Stimulated activated CD4-positive, alpha-beta T cell treated with anti-CD3 and anti-CD28 coated beads, Interleukin-1b, Interleukin-23, amount 100 ng/mL, for 1 hour (primary cell): ENCODE measurements at places on chromosomes 13 and 19.

GRCh38 chr19:19421299-19421696, 15.8 kb downstream of the GATAD2A start:
- no peak for DNase-seq

DNA sequence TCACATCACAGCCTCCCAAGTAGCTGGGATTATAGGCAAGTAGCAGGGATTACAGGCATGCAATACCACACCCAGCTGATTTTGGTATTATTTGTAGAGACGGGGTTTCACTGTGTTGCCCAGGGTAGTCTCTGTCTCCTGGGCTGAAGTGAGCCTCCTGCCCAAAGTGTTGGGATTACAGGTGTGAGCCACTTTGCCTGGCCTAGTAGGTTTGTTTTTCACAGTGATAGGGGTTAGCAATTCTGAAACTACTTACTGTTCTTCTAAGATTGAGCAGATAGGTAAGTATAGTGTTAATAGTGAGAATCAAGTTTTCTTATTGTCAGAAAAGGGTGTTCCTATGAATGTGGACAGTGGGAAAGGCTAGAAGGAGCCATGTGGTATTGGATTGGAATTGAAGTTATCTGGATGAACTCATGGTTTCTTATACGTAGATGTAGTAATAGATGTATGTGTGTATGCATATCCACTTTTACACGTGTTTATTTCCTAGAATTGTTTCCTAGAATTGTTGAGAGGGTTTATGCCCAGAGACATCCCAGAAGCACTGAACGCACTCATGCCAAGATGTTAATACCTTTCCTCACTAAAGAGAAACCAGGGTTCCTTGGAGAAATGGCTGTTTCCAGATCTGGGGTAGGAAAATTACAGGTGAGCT, 49.1 kb downstream of the SAE1 start:
- DNase-seq = no peak

GRCh38 chr19:11881151-11881800, 6.3 kb upstream of the ZNF69 start:
- DNase-seq = peak; percentile 27

DNA sequence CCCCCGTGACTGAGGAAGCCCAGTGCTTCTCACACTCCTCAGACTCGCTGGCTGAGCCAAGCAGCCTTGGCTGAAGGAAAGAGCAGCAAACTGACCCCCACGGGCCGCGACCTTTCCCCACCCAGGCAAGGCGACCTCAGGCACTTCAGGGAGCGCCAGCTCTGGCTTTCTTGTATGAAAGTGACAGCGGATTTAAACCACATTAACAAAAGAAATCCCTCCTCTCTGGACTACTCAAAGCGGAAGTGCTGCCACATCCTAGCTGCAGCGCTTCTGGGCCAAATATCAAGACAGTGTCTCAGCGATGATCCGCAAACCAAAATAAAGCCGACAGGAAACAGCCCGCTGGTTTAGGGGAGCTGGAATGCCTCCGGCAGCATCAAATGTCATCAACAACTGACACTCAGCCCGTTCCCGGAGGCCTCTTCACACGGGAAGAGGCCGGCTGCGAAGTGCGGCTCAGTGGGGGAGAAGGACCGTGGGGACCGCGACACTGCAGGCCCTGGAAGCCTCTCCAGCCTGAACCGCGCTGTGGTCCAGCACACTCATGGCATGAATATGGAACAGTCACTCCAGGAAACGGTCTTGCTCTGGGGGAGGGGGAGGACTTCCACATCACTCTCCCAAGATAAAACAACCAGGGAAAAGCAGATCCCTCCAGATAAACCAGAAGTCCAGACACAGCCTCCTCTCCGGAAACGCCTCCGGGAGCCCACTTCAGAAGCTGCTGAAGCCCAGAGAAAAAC, 1.4 kb downstream of the RASA3 start:
- peak; percentile 36 for DNase-seq

- no peak for DNase-seq
Measured at GRCh38 chr19:47141695-47142094, 11.1 kb downstream of the SAE1 start.

- DNase-seq = no peak
Measured at GRCh38 chr13:74217811-74218210, 83.6 kb upstream of the KLF12 start.

DNA sequence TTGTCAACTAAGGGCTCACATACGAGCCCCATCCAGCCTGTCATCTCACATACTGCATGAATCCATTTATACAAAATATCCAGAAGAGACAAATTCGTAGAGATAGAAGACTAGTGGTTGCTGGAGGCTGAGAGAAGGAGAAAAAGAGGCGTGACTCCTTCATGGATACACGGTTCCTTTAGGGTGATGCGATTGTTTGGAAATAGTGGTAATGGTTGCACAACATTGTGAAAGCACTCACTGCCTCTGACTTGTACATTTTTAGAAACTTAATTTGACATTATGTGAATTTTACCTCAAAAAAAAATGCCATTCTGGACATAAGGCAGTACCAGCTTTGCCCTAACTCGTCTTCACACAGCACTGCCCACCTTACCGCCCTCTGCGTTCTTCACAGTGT, 27.3 kb downstream of the IGFL1 start:
- DNase-seq = no peak

- no peak for DNase-seq
Measured at GRCh38 chr19:292951-293350, 1.7 kb upstream of the PLPP2 start.

GRCh38 chr13:22312405-22312803, 641.5 kb downstream of the FGF9 start:
- DNase-seq = no peak

- DNase-seq = no peak
Measured at GRCh38 chr19:58396691-58397532, 1.5 kb downstream of the RNF225 start.

DNA sequence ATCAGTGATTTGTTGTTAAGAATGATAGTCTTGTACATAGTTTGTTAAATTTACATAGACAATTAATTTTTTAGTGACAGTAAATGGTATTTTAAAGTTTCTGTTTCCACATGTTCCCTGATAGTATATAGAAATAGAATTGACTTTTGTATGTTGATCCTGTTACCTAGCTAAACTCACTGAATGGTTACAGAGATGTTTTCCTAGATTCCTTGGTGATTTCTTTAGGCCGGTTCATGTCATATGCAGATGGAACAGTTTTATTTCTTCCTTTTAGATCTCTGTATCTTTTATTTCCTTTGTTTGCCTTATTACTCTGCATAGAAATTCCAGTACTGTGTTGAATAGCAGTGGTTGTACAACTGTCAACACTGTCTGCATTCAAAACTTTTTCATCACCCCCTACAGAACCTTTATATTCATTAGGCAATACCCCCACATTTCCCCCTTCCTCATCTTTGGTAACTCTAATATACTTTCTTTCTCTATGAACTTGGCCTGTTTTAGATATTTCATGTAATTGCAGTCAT, 86.3 kb downstream of the NBEA start:
- DNase-seq = no peak

- no peak for DNase-seq
Measured at GRCh38 chr19:3073159-3073563, 10.9 kb upstream of the TLE5 start.

GRCh38 chr13:24911133-24911908, 147.4 kb downstream of the RNF17 start:
- DNase-seq = no peak

- no peak for DNase-seq
Measured at GRCh38 chr13:23025864-23026608, 154.7 kb upstream of the SGCG start.

DNA sequence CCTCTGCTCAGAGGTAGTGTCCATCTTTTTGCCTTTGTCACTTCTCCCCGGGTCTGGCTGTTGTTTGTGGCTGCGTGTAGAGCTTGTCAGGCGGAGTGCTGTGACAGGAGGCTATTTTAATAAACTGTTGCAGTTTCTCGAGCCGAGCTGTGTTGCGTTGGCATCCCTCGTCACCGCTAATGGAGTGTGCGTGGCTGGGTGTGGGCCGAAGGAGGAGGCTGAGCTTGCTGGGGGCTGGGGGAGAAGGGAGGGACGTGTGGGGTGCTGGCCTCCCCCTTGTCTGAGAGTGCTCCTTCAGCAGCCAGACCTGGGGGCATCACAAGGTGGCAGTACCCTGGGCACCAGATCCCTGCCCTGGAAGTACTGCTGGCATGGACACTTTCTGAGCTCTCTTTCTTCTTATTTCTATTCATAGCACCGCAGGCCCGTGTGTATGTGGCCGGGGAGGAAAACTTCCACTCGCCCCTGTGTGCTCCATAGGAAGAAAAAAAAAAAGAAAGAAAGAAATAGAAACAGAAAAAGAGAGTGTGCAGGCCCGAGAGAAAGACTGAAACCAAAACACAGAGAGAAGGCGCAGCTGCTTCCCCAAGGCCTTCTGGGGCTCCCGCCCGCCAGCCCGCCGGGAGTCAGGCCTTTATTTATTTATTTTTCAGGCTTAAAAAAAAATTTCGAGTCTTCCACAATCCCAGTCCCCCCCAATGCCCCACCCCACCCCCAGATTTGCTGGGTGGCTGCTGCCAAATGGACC, 27.0 kb downstream of the NFIX start:
- DNase-seq = no peak

DNA sequence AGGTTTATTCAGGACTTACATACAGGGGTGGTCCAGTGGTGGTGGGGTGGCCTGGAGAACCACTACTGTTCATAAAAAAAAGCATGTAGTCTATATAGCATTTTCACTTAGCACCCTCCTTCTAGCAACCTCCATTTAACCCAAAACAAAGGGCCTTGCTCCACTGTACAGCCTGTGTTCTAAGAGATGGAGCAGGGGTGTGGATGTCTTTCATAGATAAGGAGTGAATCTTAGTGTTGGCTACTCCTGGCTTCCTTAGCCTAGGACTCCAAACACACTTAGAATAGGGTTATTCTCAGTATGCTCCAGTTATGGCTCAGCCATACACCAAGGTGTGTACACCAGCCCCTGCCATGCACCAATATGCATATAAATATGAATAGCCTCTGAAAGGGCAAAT, 95.2 kb downstream of the ELF1 start:
- no peak for DNase-seq

DNA sequence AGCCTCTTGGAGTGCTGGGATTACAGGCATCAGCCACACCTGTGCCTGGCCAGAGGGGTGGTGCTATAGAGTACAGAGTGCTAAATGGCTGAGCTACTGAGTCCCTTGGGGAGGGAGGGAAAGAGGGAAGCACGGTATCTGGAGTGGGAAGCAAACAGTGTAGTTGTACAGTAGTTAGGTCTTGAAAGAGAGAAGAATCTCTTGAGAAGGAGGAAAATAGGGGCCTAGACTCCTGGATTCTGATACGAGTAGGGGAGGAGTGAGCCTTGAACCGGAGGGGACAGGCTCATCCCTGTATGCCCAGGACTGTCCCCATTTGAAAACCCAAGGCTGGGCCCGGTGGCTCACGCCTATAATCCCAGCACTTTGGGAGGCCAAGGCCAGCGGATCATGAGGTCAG, 5.1 kb downstream of the MYADM start:
- no peak for DNase-seq

GRCh38 chr19:10516671-10517286, 468 bp downstream of the S1PR5 start:
- DNase-seq = no peak

DNA sequence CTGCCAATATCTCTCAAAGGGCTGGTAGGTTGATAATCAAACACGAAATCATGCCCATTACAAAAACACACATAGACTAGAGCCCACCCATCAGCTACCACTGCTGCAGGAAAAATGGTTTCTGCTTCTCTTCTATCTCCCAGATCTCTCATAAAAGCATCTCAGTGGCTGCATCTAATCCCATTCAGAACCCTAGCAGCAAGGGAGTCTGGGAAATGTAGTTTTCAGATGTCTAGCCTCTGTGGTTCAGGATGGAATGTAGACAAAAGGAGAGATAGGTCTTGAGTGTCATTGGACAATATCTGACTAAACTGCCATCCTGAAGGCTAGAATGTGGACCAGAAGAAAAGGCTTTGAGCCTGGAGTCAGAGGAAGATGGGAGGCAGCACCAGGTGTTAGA, 32.1 kb downstream of the RDH8 start:
- DNase-seq = no peak

GRCh38 chr13:27339299-27339698, 68.7 kb downstream of the RASL11A start:
- DNase-seq = no peak

GRCh38 chr13:35957241-35957731, 173.9 kb downstream of the DCLK1 start:
- no peak for DNase-seq

GRCh38 chr13:24618011-24618955, 61.9 kb upstream of the ATP12A start:
- DNase-seq = peak; percentile 4

DNA sequence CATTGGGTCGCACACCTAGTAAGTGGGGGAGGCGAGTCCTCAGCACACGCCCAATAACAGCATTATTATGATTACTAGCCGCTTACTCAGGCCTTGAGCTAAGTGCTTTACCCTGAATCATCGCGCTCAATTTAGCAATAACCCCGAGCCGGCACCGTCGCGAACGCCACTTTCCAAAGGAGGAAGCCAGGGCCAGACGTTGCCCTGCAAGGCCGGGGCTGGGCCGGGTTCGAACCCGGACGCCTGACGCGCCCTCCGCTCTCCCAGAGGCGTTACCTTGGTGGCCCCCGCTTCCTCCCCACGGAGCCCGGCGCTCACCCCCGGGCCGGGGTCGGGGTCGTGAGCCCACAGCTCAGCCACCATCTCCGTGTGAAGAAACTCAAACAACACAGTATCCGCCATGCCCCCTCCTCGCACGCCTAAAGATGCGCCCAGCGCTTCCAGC, at the start of gene TRAPPC6A:
Gene TRAPPC6A, minus strand, starts transcription at position 421 of the 445 bp plus-strand sequence. Its CDS starts 19 bp downstream, at position 402.
- no peak for DNase-seq

GRCh38 chr13:33033051-33033812, 17.0 kb downstream of the KL start:
- DNase-seq = no peak

GRCh38 chr19:17467471-17468301, 2.6 kb upstream of the SLC27A1 start:
- no peak for DNase-seq

DNA sequence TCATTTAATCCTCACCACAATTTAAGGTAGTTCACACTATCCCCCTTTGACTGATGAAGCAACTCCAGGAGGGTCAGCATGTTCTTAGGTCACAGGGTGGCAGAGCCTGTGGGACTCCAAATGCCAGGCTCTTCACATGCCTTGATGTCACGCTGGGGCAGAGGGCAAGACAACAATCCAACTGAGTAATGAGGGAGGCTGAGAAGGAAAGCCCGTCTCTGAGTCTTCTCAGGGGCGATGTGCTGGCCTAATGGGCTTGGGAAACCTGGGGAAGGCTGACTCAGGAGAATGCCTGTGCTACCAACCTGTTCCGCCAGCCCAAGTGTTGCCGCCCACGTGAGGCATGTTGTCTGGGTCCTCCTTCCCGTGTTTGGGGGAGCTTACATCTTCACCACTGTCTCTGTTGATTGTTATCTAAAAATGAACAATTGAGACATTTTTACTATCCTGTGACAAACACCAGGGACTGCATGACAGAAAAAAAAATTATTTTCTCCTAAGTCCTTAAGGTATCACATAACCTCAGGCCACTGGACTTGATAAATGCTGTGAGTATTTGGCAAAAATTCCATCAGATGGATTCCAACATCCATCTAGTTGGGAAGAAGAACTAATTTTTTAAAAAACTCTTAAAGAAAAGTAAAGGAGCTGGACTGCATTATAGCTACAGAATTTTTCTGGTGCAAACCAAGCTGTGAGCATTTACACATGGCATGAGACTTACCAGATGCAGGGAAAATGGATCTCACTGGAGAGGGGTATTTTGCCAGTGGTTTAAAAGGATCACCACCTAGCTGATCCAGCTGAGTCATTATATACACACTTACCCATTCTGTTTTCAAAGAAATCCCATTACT, 157.5 kb downstream of the RGCC start:
- DNase-seq = no peak
